NCI-H1436 treated with DMSO at 0.1 percent for 48 hours (cell line): ENCODE measurements at places on chromosomes 16 and 17.

- no peak for DNase-seq
Measured at GRCh38 chr17:76738468-76738850, 540 bp downstream of the MFSD11 start.

DNA sequence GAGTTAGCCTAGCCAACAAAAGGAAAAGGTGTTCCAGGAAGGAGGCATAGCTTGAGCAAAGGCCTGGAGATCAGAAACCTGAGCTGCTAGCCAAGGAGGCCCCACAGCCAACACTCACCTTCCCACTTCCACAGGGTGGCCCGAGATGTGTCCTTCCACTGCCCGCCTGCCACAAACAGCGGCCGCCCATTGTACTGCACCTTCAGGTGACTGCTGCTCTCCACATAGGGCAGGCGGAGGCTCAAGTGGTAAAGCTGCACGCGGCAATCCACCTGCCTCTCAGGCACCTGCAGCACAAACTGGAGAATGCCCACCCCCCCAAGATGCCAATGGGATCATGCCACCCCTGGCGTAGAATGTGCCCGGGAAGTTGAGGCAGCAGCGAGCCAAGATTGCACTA is 111.5 kb downstream of the RMI2 start:
- DNase-seq: no peak

- no peak for DNase-seq
Measured at GRCh38 chr17:21370430-21370829, 5.7 kb upstream of the KCNJ12 start.

- no peak for DNase-seq
Measured at GRCh38 chr17:41614098-41614497, 1.5 kb upstream of the KRT16 start.

- no peak for DNase-seq
Measured at GRCh38 chr17:2580661-2581060, 12.8 kb upstream of the PAFAH1B1 start.
